ENCODE measurements at places on chromosomes 2 and 18.

GRCh38 chr2:86003967-86004366 is 101.7 kb downstream of the POLR1A start:
- DNase-seq, result no peak

DNA sequence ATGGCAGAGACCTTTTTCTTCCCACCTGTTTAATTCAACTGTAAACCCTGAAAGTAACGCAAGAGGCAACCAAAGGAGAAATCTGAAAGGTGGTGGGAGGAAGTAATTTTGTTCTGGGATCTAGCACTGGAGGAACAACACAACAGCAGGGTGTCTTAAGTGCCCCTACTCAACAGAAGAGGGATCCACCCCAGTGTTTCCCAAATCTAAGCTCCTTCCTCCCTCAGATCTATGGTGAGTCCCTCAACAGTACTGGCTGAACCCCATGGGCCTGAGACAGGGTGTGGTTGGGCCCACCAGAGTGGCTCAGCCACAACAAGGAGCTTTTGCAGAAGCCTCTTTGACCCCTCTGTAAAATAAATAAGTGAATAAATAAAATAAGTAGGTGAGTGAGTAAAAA is 790.3 kb downstream of the ERBB4 start:
- no peak for DNase-seq

DNA sequence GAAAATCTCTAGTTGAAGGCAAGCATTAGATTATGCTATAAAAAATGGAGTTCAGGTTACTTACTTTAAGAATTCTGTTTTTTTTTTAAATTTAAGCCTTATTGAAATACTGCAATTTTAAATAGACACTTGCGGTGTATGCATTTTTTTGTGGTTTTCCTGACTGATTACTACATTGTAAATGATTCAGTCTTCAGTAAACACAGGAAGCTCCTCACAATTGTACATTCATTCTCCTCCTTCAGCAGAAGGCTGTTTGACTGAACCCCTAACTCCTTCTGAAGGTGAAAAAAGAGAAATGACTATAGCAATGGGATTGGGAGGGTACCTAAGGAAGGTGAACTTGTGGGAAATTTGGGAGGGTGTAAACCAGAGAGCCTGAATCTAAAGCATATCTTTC is 136.1 kb downstream of the GCA start:
- no peak for DNase-seq

DNA sequence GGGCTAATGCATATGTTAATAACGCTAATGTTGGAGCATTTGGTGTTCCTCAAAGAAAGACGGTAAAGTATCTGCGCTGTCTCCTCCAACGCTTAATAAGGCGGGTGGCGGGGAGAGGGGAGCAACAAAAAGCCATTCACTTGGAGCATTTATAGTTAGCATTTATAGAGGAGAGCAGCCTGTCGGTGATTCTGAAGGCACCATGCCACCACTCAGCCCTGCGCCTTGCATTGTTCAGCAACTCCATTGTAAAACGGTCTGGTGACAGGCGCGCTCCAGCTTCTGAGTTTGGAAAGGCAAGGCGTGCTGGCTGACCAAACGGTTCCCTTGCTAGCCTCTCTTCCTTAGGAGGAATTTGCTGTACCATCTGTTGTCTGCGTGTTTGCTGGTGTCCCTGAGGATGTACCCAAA is 83.9 kb downstream of the LYPD1 start:
- DNase-seq, result no peak

- no peak for DNase-seq
These were observed 112.2 kb downstream of the ZNF521 start for GRCh38 chr18:25239581-25240419.

DNA sequence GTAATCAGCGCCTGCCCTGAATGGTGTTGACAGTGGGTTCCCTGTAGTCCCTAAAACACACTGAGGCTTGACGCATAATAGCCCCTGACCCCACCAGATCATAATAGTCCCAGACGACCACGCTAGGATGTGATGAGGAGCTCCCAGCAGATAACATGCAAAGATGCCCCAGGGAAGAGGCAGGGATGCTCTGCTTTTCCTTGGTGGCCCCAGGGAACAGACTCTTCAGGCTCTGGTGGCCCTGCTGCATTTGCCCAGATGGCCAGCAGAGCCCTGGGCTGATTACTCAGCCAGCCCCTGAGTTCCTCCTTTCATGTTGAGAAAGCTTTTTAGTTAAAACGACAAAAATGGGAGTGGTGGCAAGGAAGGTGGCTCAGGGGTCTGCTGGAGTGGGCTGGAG is 5.9 kb upstream of the NCKAP5 start:
- DNase-seq, result no peak

GRCh38 chr2:29276151-29276550 is 160.9 kb downstream of the CLIP4 start:
- DNase-seq, result no peak

- no peak for DNase-seq
These were observed 21.1 kb downstream of the KANSL3 start for GRCh38 chr2:96617012-96617411.

DNA sequence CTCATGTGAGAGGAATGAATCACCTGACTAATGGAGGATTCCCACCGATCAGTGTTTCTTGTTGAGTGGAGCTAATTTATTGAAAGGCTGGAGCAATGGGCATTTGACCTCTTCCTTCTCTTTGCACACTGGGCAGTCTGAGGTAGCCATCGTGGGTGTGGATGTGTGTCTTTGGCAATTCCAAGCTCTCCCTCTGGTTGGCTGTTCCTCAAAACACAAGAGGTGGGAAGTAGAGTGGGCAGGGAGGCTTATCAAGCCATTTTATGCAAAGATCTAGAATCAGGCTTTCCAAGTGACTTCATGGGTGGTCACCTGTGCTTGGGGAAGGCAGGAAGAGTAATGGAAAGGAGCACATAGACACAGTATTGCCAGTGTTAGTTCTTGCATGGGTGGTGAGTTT is 154.8 kb downstream of the INSIG2 start:
- no peak for DNase-seq

- no peak for DNase-seq
These were observed 687.8 kb downstream of the SLC4A3 start for GRCh38 chr2:220315098-220315823.

- DNase-seq, result no peak
These were observed 12.9 kb upstream of the MGAT4A start for GRCh38 chr2:98743835-98744234.

DNA sequence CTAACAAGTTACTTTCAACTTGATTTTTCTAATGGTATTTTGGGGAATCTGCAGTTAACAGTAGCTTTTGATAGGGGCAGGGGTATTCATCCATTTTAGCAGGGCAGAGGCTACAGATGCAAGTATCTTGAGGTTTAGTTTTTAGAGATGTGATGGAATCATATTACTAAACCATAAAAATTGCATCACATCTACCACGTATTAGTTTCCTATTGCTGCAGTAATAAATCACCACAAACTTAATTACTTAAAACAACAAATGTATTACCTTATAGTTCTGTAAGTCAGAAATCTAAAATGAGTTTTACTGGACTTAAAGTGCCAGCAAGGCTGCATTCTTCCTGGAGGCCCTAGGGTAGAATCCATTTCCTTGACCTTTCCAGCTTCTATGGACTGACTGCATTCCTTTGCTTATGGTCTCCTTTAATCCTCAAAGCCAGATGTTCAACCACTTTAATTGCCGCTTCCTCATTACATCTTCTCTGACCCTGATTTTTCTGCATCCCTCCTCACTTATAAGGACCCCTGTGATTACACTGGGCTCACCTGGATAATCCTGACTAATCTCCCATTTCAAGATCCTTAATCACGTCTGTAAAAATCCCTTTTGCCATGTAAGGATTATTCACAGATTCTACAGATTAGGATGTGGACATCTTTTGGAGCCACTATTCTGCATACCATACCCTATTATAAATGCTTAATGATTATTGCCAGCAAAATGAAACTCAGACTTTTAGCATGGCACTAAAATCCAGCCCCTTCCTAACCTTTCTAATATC is 21.9 kb upstream of the EXOC6B start:
- DNase-seq, result no peak

DNA sequence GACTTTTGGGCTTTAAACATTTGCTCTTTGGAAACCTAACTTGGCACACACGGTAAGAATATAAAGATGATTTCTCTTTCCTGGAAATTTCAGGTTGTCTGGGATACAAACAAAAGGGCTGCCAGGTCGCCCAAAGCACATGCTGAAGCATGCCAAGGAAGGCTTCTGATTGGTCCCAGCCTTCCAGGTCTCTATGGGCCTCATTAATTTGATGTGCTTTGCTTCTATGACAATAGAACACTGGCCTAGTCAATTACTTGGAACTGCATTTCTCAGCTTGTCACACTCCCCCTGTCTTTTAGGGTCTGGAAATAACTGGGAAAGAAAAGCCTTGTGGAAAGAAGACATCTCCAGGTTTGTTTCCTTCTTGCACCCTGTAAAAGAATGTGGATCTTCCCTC is 228.9 kb downstream of the ADCYAP1 start:
- DNase-seq, result no peak

GRCh38 chr2:223081789-223082188 is 29.8 kb downstream of the KCNE4 start:
- DNase-seq, result no peak

GRCh38 chr2:212709280-212709679 is 170.7 kb upstream of the ERBB4 start:
- DNase-seq, result no peak

DNA sequence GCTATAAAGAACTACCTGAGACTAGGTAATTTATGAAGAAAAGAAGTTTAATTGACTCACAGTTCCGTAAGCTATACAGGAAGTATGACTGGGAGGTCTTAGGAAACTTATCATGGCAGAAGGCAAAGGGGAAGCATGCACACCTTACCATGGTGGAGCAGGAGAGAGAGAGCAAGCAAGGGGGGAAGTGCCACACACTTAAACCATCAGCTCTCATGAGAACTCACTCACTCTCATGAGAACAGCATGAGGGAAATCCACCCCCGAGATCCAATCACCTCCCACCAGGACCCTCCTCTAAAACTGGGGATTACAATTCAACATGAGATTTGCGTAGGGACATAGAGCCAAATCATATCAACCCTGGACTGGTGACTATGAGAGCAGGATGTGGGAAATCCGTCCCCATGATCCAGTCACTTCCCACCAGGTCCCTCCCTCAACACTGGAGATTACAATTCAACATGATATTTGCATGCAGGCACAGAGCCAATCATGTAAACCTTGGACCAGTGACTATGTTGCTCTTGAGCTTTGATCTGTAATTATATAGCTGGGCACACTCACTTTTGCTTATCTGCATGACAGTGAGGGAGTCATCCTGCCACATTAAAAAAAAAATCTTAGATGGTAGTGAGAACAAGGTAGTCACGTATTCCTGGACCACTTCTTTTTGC is 12.9 kb downstream of the ADAM23 start:
- DNase-seq, result no peak

GRCh38 chr2:207256476-207257207 is 90.9 kb upstream of the KLF7 start:
- no peak for DNase-seq

- no peak for DNase-seq
These were observed 54.5 kb upstream of the NEMP2 start for GRCh38 chr2:190589008-190589407.

DNA sequence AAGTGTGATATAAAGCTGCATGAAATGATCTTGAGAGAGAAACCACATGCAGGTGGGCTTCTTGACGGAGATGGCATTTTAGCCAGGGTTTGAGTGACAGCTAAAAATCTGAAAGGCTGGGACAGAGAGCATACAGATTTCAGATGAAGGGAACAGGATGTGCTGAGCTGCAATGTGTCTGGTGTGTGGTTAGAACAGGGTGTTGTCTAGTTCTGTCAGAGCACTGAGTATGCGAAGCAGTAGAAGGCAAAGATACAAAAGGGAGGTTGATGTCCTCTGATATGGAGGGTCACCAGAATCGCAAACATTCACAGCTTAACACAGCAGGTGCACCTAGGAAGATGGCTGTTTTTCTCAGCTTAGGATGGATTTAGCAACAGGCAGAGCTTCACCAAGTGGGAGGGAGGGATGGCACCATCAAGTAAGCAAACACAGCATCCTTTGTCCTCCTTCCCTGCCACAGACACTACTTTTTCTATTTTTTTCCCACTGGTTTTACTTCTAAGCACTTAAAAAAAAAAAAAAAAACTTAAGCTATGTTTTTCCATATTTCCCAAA is 182.5 kb downstream of the TMX3 start:
- no peak for DNase-seq

DNA sequence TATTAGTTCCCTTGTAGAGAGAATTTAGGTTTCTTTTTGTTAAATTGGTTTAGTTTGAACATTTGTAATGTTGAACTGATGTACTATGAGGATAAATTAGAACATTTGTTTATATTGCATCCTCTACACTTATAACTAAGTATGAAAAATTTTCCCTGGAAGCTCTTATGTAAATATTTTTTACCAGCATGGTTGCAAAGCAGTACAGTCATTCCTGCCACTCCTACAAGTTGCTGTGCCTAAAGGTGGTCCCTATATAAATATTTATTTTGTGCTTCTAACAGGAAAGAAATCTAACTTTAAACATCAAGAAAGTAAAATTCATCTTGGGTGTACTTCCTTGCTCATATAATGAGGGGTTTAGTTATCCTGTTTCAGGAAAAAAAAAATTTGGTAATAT is 14.2 kb downstream of the TWSG1 start:
- DNase-seq, result no peak

DNA sequence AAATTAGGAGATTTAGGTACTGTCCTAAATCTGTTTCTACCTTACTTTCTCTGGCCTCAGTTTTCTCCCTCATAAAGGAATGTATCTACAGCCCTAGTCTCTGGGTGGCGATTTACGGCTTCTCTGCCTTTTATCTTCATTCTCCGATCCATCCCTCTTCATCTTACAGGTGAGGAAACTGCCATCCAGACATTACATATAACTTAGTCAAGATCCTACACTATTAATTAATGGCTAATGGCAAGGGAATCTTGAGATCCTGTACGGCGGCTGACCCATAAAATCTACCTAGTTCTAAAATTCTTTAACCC is 386 bp upstream of the YIPF4 start:
- no peak for DNase-seq

GRCh38 chr18:71405169-71405809 is 1116.4 kb downstream of the SOCS6 start:
- no peak for DNase-seq

- DNase-seq, result no peak
These were observed 42.3 kb downstream of the BAZ2B start for GRCh38 chr2:159573846-159574606.

DNA sequence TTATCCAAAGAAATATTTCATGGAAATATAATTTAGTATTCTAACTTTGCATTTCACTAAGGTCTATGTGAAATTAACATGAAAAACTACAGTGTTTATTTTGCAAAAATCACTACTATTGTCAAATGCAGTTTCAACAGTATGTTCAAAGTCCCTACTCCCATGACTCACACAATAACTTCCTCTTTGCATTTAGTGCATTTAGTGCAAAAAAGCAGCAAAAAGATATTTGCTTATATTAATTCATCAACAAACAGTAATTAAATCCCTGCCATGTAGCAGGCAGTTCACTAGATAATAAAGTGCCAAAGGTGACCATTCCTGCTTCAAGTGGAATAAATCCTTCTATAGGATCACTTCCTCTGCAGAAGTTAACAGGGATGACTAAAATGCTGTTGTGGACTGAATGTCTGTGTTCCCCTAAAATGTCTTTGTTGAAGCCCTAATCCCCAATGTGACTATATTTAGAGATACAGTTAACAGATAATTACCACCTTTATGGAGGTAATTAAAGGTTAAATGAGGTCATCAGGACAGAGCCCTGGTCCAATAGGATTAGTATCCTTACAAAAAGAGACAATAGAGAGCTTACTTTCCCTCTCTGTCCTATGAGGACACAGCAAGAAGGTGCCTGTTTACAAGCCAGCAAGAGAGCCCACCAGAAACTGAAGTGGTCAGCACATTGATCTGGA is 61.7 kb downstream of the STK39 start:
- DNase-seq, result no peak
